ENCODE measurements at places on chromosomes 2 and 18.
A peak's percentile ranks its signal among the peaks of the same experiment; 100 is the strongest.

DNA sequence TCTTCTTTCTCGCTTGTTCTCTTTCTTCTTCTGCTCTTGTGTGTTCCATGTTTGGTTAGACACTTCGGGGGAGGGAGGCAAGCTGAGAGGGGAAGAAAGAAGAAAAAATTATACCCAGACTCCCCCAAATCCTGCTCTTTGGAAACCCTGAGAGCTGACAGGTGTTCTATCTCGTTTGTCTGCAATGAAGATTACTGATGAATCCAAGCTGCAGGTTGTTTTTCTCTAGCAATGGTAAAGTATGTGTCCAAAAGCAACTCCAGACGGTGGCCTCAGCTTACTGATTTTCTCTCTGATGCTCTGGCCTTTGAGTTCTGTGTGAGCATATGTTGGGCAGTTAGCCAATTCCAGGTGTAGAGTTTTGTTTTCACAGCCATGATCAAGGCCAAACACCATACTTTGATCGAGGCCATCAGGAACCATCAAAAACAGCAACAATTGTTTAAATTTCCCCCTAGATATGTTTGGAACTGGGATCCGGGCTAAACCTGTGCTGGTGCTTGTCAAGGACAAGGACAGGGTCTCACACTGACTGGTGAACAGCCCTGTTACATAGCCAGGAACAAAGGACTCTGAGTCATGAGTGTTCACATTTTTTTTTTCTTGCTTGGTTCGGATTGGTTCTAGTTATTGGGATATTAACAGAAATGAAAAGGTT lies 142.0 kb downstream of the PRKCE start:
- DNase-seq, result no peak

- DNase-seq, result no peak
Observed at GRCh38 chr2:65691816-65692215, 259.4 kb upstream of the SPRED2 start.

DNA sequence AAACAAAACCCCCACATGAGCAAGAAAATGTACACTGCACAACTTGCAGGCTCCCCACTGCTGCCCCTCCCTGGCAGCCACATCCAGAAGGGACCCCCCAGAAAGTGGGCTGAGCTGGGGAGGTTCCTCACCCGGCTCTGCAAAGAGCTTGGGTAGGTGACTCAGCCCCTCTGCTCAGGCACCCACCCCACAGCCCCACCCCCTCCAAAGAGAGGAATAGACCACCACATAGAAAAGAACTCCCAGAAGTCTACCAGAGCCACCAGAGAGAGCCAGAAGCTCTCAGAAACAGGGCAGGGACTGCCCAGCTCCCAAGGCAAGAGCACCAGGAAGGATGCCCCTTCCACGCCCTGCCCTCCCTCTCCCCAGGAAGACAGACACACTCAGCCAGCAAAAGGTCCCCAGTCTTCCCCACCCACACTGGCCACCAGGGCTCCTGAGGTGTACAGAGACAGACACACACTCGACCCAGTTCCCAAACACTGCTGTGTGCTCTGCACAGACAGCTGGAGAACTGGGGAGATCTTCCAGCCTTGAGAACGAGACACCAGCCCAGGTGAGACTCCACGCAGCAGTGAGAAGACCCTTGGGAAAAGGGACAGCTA lies 28.2 kb downstream of the BIN1 start:
- DNase-seq, result peak; percentile 41

GRCh38 chr18:11392292-11392691 lies 217.1 kb upstream of the SLC35G4 start:
- no peak for DNase-seq

DNA sequence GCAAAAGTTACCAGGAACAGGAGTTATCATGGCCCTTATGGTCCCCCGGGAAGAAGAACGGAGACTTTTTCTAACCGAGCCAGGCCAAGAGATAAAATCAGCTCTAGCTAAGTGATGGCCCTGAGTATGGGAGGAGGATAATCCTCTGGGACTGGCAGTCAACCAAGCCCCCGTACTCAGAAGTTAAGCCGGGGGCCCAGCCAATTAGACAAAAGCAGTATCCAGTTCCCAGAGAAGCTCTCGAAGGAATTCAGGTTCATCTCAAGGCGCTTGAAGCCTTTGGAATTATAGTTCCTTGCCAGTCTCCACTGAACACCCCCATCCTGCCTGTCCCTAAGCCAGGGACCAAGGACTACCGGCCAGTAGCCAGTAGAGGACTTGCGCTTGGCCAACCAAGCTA lies 365.3 kb upstream of the TCF4 start:
- no peak for DNase-seq

DNA sequence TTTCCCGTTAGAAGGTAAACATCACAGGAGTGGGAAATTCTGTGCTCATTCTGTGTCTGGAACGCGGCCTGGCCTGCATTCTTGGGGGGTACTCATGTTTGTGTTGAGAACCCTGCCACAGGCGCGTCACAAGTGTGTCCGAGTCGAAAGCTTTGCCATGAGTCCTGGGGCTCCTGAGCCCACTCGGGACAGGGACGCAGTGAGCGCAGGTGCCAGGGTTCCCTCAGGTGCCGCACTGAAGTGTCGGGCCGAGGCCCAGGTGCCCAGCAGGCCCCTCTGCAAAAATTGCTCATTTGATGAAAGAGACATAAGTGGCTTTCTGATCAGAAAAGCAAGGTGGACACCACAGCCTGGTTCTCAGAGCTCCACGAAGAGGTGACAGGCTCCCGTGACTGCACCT lies 4.7 kb downstream of the D2HGDH start:
- DNase-seq, result no peak

DNA sequence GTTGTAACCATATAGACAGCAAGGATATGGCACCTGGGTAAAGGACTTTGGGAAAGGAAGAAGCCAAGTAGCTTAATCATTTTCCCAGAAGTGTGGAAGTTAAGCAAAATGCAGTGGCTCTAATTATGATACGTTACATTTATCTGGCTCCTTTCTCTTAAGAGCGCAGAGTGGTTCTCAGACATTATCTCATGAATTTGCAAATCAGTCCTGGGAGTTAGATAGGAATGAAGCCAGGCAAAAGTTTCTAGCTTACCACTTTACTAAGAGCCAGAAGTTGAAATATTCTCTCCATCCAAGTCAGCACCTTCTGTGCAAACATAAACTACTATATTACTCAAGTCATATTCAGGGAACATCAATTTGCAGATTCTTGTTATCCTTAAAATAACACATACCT lies 10.9 kb upstream of the PIEZO2 start:
- no peak for DNase-seq

DNA sequence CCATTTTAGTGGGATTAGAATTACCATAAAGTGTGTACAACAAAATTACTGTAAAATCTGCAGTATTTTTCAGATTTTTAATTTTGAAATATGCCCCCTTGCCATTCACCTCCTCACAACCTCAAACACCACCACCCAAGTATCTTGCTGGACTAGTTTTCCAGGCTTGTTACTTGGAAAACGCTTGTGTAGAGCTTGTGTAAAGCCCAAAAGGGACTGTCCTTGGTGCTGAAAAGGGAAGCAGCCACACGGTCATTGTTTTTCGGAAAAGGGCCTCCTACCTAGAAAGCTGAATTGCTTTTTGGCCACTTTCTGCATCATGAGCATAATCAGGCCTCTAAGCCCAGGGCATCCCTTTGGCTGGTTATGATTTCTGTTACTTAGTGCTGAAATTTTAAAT lies 563.4 kb downstream of the LRRTM4 start:
- no peak for DNase-seq

DNA sequence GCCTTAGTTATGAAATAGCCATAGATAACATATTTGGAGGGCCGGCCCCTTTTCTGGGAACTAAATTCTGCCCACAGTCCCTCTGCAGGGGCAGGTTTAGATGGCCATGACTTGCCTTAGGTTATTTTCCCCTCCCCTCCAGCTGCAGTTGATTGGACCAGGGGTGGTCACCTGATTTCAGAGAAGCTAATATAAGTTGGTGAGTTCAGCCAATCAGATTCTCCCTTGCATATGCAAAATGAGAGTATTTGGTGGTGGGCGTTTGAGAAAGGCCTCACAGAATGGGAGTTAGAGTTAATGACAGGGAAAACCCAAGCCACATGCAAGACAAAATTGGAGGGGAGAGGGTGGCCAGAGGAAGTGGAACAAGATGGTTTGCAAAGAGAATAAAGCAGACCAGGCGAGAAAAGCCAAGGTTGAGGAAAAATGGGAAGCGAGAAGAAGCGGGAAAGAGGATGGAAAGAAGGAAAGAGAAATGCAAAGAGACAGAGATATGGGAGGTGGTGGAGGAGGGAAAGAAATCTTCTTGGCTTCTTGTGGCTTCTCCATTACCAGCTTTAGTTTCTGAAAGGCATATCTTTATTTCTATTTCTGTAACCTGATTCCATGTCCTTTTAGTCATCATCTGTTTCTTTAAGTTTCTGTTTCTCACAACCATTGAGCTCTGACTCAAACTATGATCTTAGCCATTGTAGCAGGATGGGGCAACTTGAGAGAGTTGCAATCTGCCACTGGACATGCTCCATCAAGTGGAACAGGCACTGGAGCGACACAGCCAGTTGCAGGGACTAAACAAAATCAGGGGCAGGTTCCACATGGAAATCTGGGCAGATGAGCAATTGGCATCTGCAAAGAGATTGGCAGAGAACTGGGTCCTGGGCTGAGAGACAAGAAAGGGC lies 108.1 kb upstream of the SIX3 start:
- DNase-seq, result no peak

Measured in stimulated activated CD8-positive, alpha-beta memory T cell treated with anti-CD3 and anti-CD28 coated beads, Interleukin-4, amount 100 ng/mL, for 48 hours (primary cell).